Melanocyte of skin (primary cell): ENCODE measurements at places on chromosomes 1 and 21. TPM values are rescaled to one million over a fixed set of nuclear protein-coding genes. Genes with fewer than 3 reads are reported as not detected.

The NUDT4B gene
- 21.8 and 29.9 TPM in 2 replicates for total RNA-seq

The SNX7 gene
- 37.0 and 39.0 TPM in 2 replicates for total RNA-seq

The KCTD3 gene
- total RNA-seq, result 45.4 and 54.2 TPM in 2 replicates

The APOBEC4 gene
- not detected in 2 replicates for total RNA-seq

The ZBTB37 gene
- total RNA-seq, result 7.0 and 12.2 TPM in 2 replicates

The RGS4 gene
- total RNA-seq, result 0.33 and 1.4 TPM in 2 replicates

The TRIM58 gene
- 0.15 and 0.33 TPM in 2 replicates for total RNA-seq

The LRRC39 gene
- 0.33 and 0.46 TPM in 2 replicates for total RNA-seq

The FTCD gene
- total RNA-seq, result 0.31 TPM in 1 of 2 replicates, not detected in the other

The SLC30A2 gene
- under 0.01 and 0.36 TPM in 2 replicates for total RNA-seq

The DNASE2B gene
- 0.69 and 1.5 TPM in 2 replicates for total RNA-seq

The ANXA9 gene
- not detected in 2 replicates for total RNA-seq

The GNG12 gene
- 164 and 186 TPM in 2 replicates for total RNA-seq

The TRIM67 gene
- not detected in 2 replicates for total RNA-seq

The TDRD10 gene
- total RNA-seq, result not detected in 2 replicates

The KRTAP10-6 gene
- total RNA-seq, result not detected in 2 replicates

The FAM110D gene
- total RNA-seq, result 0.15 TPM in 1 of 2 replicates, not detected in the other

The FCRL4 gene
- not detected in 2 replicates for total RNA-seq

The HES3 gene
- total RNA-seq, result not detected in 2 replicates

The FAM72C gene
- total RNA-seq, result 2.7 and 2.8 TPM in 2 replicates

The KRTAP19-7 gene
- total RNA-seq, result not detected in 2 replicates

The LRRC53 gene
- total RNA-seq, result not detected in 2 replicates

The RNF186 gene
- total RNA-seq, result not detected in 2 replicates

The DNAJC28 gene
- 4.5 and 4.7 TPM in 2 replicates for total RNA-seq

The OR10J1 gene
- total RNA-seq, result not detected in 2 replicates

The NUP210L gene
- under 0.01 and 0.36 TPM in 2 replicates for total RNA-seq

The S100A12 gene
- total RNA-seq, result 1.0 TPM in 1 of 2 replicates, not detected in the other

The SLC35F3 gene
- not detected in 2 replicates for total RNA-seq
